ENCODE measurements at places on chromosomes 13 and 19.

- no peak for DNase-seq
These were observed 131.0 kb downstream of the DLEU7 start for GRCh38 chr13:50712456-50712855.

DNA sequence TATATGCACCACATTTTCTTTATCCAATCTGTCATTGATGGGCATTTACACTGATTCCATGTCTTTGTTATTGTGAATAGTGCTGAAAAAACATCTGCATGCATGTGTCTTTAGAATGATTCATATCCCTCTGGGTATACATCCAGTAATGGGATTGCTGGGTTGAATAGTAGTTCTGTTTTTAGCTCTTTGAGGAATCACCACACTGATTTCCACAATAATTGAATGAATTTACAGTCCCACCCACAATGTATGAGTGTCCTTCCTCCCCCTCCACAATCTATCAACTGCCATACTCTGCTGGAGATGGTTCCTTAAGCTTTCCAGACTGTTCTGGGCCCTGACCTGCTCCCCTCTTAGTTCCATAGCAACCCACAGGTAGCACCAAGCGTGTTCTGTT lies 667.0 kb downstream of the LIG4 start:
- DNase-seq = no peak

DNA sequence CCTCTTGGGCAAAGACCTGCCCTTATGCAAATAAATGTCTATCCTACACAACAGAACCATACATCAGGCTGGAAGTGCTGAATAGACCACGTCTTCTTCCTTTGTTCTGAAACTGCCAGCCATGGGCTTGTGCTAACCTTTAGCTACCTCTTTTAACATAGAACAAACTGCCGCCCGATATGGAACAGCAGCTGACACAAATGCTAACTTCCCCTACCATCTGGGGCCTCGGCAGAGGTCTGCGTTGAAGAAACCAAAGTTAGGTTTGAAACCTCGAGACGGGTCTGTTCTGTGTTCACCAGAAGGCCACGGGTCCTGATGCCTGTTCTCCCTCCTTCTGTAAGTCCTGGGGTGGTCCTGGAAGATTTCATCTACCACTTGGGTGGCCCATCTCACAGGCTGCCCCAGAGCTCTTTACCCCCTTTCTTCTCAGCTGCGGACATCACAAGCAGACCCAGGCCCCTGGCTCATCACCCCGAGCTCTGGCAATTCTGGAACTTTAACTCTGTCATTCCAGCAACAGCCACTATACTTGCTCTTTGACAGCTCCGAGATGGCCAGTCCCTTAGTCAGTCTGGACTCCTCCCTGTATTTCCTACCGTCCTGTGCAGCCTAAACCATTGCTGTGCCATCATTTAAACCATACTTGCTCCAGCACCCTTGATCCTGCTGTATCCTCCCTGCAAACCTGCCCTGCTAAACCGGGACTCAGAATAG lies 146.7 kb downstream of the USP12 start:
- no peak for DNase-seq

DNA sequence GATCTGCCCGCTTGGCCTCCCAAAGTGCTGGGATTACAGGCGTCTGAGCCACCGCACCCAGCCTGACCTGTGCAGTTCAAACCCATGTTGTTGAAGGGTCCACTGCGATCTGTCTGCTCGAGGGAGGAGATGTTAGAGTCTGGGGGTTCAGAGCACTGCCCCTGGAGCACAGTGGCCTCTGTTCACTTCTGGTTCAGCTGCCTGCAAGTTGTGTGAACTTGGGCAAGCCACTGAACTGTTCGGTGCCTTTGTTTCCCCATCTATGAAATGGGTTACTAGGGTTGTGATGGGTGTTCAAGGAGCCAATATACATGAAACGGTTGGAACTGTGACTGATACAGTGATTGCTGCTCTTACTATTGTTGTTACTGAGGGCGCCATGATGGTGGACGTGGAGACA lies 1.7 kb downstream of the PLIN5 start:
- no peak for DNase-seq

DNA sequence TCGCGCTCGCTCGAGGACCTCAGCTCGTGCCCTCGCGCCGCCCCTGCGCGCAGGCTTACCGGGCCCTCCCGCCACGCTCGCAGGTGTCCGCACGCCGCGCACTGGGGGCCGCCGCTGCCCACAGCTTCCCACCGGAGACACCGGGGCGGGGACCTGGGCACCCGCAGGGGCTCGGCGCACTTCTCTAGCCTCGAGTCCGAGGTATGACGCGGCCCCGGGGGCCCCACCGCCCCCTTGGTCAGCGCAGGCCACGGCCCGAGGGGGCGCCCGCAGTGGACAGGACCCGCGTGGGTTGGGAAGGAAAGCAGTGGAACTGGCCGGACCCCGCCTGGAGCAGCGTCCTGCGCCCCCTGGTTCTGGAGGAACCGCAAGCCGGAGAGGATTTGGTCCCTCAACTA lies 2.1 kb upstream of the GRWD1 start:
- DNase-seq = no peak

- DNase-seq = no peak
These were observed 112.8 kb downstream of the NDFIP2 start for GRCh38 chr13:79593641-79594275.

DNA sequence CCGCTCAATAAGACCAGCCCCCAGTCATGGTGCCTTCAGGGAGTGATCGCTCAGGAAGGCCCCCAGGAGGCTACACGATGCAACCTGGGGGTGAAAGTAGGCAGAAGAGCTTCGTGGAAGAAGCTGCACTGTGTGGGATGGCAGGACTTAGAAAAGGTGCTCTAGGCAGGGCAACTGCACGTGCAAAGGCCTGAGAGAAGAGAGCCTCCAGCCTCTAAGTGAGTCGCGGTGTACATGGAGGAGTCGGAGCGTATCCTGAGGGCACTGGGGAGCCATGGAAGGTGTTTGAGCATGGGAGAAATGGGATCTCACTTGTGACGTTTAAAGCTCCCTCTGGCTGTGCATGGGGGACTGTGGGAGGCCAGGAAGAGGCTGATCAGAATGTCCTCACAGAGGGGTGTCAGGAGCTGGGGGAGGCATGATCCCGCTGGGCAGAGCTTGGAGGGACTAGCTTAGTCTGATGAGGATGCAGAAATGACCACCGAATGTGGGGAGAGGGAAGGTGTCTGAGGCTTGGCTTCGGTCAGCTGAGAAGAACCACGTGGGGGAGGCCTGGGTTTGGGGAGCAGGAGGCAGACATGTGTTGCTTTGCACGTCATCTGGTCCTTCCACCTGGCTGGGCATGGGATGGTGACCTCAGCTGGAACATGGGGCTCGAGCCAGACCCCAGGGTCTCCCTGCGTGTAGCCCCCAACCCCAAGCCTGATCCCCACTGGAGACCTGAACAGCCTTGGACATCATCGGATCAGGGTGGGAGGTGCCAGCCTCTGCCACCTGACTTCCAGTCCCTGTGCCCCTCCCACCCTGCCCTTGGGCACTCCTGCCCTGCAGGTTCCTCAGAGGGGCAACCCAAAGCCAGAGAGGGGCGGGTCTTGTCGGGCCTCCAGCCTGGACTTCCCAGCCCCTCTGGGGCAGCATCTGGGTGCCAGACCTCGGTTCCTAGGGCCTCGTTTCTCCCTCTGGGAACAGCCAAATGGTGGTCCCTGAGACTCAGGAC lies 1.1 kb downstream of the APC2 start:
- no peak for DNase-seq

DNA sequence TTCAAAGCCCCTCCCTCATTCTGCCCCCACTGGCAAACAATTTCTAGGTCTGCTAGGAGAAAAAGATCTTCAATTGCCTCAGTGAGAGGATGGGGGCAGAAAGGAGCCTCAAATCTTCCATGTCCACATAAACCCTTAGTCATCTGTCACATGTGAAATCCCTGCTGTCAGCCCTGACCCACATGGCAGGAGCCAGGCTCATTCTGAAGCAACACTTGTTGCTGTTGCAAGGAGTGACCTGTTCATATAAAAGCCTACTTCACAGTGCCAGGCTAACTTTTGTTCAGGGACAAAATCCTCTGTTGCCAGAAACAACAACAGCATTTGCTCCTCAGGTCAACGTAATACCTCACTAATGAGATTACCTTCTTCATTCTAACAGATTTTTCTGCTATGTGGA lies 70.5 kb downstream of the IRS2 start:
- no peak for DNase-seq

DNA sequence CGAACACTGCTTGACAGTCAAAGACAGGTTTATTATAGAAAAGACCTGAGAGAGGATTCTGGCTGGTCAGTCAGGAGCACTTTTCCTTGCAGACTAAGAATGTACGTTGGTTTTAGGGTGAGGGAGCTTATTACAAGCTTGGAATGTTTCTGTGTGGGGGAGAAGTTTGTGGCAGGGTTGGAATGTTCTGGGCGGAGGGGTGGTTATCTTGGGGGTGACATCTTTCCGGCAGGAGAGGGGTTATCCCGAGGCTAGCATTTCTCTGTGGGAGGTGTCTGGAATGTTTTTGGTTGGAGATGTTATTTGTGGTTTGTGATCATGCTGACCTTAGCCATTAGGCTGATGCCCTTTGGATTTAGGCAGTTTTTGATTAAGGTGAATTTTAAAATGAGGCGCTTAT lies 61.8 kb downstream of the ZNF136 start:
- no peak for DNase-seq

DNA sequence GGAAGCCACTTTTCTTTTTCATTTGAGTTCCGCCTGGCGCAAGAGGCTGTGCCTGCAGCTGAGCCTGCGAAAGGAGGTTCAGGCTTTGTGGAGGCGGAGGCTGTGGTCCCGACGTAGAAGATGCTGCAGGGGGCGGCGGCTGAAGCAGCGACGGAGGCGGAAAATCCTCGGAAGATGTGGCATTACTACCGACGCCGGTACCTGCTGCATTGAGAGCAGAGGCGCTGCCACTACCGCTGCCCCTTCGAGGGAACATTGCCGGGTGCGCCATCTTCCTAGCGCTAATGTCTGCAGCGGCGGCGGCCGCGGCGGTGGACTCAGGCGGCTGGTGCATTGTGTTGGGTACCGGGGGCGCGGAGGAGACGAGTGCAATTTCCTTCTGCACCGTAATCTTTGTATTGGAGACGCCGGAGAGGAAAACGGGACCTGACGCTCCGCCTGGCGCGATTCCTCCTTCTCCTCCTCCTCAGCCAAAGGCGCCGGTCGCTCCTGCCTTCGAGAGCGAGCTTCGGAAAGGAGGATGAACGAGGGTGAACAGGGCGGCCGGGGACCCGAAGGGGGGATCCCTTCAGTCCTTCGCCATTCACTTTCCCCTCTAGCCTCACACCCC lies at the start of gene TSC22D1:
Gene TSC22D1, minus strand, starts transcription at position 590 of the 610 bp plus-strand sequence. Its CDS starts 256 bp downstream, at position 334.
- DNase-seq = peak; percentile 44

DNA sequence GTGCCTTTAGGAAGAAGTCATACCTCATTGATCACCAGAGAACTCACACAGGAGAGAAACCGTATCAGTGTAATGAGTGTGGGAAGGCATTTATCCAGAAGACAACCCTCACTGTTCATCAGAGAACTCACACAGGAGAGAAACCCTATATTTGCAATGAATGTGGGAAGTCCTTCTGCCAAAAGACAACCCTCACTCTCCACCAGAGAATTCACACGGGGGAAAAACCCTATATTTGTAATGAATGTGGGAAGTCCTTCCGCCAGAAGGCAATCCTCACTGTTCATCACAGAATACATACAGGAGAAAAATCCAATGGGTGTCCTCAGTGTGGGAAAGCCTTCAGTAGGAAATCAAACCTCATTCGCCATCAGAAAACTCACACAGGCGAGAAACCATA lies 21.9 kb downstream of the ZNF382 start:
- DNase-seq = no peak

DNA sequence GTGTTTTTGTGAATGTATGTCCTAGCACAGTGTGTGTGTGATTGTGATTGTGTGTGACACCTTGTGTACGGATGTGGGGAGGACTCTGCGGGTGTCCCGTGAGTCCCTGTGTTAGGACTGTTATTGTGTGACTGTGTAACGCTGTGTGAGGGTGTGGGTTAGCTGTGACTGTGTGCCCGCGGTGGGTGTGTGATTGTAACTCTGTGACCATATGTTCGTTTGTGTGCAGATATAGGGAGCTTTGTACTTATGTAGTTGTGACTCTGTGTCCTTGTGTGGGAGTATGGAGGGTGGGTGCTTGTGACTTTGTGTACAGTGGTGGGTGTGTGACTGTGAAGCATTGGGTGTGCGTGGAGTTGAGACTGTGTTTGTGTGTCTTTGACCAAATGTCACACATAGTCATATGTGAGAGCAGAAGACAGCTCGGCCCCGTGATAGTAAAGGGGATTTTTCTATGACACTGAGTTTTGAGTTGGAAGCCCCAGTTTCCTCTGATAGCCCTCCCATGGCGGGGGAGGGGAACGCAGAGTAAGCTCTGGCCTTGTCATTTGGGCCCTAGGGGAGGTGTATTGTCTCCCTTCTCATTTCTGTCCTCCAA lies 949 bp upstream of the ZNF260 start:
- DNase-seq = no peak

DNA sequence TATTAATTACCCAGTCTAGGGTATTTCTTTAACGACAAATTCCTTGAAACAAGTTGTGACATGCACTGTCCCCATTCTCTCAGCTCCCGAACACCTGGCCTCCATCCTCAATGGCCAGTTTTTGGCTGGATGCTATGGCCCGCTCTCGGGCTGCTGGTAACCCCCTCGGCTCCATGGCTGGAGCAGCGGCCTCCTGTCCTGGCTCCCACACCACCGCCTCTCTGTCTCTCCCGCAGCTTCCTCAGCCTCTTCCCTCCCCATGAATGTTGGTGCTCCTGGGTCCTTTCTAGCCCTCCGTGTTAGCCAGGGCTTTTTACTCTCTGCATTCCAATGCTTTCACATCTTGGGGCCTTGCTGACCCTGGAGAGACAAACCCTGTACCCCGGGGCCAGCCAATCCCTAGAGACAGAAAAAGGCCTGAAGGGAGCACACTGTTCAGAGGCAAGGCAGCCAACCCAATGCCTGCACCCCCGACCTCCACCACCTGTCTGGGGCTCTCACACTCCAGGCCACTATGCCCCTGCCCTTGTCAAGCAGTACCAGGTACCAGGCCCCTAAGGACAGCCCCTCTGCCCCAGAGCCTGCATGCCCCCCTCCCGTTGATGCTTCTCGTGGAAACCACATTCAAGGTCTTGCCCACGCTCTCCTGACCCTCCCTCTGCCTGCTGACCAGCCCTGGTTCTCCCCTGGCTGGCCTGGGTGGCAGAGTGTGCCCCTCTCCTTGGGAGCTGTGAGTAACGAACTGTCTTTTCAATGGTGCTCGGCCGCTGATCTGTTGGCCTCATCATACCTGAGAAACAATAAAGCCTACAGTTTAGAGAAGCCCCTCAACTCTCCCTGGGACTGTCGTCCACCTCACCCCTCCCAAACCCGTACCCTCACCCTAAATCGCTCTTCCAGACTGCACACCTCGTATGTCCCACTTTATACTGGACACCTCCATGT lies 86.9 kb upstream of the GPR183 start:
- no peak for DNase-seq

- no peak for DNase-seq
These were observed 337.8 kb downstream of the IRS2 start for GRCh38 chr13:109448629-109449028.

- no peak for DNase-seq
These were observed 28.1 kb upstream of the SIAH3 start for GRCh38 chr13:45879666-45880065.

Measured in effector CD8-positive, alpha-beta T cell (primary cell).